T-helper 1 cell (primary cell): ENCODE measurements at places on chromosomes 11 and 22.
A peak's percentile ranks its signal among the peaks of the same experiment; 100 is the strongest.

- no peak for DNase-seq
These were observed 18.8 kb upstream of the CDKN1C start for GRCh38 chr11:2904153-2905052.

DNA sequence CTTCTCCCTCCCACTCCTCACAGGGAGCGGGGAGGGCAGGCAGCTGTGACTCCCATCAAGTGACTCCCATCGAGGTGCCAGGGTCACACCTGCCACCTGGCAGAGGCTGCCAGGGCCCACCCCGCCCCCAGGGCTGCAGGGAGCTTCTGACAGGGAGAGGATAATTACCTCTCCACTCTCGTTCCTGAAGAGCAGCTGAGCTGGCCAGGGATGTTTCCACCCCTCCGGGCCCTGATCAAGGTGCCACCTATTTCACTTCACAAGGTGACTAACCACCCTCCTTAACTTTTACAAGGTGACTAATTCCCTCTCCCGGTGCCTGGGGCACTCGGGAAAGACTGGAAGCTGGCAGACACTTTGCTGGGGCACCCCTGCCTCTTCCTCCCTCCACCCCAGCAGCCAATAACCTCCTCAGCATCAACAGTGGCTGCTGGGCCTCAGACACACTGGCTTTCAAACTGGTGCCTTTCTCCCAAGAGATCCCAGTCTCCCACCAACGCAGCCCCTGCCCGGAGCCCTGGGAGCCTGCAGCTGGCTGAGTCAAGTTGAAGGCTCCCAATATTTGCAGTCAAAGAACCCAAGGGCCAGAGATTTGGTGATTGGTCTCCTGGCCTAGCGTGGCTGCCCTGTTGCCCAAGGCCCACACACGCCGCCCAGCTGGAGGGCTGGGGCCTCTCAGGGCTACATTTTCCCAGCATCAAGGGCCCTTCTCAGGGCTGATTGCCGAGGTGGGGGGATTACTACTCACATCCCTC lies 22.0 kb upstream of the MYRF start:
- DNase-seq = no peak

- no peak for DNase-seq
These were observed 589.5 kb downstream of the OPCML start for GRCh38 chr11:132942611-132943356.

DNA sequence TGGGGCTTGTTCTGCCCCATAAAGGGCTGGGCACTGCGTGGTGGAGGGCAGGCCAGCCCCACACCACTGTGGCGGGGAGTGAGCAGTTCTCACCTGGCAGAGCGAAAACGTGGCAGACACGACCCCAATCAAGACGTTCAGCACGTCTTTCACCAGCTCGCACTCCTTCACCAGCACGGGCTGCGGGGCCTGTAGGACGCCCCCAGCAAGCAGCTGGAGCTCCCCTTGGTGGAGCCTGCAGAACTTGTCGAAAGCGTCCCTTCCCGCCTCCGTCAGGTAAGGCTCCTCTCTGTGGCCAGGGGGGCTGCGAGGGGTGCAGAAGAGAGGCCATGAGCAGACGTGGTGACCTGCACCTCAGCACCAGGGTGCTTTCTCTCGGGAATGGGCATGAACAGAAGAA lies 11.6 kb downstream of the TUBGCP6 start:
- DNase-seq = no peak

GRCh38 chr11:110759972-110760381 lies 47.7 kb upstream of the ARHGAP20 start:
- no peak for DNase-seq

GRCh38 chr11:58133309-58134076 lies 8.2 kb upstream of the OR9I1 start:
- DNase-seq = no peak

DNA sequence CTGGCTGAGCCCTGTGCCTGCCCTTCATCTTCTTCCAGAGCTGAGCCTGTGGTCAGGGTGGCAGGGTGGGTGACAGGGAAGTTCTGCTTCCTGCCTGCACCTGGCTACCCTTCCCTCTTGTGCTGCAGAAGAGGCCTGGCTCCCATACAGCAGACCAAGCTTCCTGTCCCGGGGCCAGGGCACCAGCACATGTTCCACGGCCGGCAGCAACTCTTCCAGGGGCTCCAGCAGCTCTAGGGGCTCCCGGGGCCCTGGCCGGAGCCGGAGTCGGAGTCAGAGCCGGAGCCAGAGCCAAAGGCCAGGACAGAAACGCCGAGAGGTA lies 15.0 kb downstream of the ROBO3 start:
- no peak for DNase-seq

GRCh38 chr11:104876324-104876723 lies 21.9 kb downstream of the CASP12 start:
- no peak for DNase-seq

DNA sequence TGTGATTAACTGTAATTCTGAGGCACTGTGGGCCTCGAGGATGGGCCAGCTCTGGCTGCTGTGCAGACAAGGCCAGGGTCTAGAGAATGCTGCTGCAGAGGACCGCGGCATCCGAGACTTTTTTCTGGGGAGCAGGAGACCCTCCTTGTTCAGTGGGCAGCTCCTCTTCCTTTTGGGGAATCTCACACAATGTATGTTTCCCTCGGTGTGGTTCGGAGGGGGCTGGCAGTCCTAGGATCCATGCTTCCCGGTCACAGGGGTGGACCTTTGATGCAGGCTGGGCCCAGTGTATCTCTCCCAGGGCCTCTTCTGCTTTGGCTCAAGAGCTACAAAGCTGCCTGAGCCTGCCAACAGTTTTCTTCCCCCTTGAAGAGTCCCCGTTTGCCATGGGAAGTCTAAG lies 31.5 kb downstream of the MYEOV start:
- DNase-seq = no peak

DNA sequence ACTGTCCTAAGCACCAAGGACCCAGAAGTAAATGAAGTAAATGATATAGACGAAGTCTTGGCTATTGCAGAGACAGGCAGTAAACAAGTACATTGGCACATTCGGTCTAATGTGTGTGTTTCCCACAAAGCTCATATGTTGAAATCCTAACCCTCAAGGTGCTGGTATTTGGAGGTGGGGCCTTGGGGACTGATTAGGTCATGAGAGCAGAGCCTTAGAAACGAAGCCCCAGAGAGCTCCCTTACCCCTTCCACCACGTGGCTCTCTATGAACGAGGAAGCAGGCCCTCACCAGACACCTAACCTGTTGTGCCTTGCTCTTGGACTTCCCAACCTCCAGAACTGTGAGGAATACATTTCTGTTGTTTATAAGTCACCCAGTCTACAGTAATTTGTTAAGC lies 14.9 kb downstream of the CLMP start:
- no peak for DNase-seq

GRCh38 chr11:33887886-33888285 lies 4.0 kb downstream of the LMO2 start:
- no peak for DNase-seq

DNA sequence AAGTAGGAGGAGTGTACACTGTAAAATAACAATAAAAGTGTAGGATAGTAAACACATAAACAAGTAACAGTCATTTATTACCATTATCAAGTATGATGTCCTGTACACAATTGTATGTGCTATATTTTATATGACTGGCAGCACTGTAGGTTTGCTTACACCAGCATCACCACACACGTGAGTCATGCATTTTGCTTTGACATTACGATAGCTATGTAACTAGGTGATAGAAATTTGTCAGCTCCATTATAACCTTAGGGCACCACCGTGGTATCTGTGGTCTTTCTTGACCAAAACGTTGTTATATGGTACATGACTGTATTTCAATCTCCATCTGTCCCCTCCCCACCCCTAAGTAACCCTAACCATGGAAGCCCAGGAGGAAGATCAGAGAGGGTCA lies 1.1 kb downstream of the DNAL4 start:
- no peak for DNase-seq

DNA sequence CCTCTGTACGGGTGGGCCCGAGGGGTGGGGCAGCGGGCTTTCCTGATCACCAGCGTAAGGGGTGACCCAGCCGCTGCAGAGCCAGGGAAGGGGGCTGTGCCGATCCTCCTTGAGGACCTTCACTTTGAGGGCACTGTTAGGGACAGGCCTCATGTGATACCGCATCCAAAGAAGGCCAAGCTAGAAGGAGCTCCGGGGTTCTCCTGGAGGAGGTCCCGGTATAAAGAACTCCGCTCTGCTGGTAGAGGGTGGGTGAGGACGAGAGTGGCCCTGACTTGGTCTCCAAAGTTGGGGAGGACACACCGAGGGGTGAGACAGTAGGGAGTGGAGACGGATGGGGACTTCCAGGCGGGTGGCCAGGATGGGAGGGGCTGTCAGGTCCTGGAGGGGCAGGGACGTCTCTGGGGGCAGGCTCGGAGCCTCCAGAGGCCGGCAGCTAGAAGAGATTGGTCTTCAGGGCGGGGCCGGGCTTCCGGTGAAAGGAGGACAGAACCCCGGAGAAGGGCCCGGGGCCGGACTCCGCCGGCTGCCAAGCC lies 4.6 kb downstream of the PHOX2A start:
- no peak for DNase-seq

DNA sequence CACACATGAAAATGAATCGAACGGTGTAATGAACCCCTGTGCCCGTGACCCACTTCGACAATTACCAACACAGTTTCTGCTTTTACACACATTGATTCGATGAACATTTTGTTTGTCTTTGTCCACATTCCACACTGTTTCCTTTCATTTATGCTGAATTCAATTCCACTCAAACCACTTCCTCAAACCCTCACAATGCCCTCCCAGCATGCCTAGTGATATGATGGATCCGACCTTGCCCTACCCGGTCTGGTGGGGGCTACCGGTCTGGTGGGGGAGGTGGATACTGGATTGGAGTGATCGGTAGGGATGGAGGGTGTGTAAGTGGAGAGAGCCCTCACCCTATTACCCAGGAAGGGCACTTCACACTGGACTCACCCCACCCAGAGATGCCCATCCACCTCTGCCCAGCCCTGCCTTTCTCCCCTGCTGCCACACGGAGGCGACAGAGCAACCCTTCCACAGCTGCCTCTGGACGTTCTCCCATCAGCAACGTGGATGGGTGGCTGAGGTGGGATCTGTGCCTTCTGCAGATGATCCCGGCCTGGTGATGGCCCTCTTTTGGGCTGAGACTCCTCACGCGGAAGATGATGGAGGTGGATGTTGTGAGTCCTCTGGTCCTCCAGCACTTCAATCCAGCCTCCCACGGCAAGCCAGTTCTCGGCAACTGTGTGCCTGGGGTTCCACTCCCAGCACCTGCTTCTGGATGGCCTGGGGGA lies 33.0 kb upstream of the P2RY2 start:
- peak; percentile 23 for DNase-seq

- no peak for DNase-seq
These were observed 42.5 kb downstream of the CEP57 start for GRCh38 chr11:95832763-95833162.

DNA sequence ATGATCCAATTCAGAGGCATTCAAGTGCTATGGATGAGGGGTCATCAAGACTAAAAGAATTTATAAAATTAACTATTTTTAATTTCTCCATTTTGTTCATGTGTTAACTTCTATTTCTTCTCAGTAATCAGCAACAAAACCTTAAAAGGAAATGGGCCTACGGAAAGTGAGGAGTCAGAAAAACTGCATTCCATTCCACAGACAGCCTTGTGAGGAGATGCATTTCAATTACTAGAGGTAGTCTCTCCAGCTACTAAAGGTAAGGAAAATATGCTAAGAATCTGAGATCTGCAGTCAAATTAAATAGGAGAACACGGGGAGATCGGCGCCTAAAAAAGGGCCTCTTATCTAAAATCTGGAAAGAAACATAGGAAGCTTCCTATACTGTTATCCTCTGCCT lies 661.7 kb downstream of the DLG2 start:
- DNase-seq = no peak

DNA sequence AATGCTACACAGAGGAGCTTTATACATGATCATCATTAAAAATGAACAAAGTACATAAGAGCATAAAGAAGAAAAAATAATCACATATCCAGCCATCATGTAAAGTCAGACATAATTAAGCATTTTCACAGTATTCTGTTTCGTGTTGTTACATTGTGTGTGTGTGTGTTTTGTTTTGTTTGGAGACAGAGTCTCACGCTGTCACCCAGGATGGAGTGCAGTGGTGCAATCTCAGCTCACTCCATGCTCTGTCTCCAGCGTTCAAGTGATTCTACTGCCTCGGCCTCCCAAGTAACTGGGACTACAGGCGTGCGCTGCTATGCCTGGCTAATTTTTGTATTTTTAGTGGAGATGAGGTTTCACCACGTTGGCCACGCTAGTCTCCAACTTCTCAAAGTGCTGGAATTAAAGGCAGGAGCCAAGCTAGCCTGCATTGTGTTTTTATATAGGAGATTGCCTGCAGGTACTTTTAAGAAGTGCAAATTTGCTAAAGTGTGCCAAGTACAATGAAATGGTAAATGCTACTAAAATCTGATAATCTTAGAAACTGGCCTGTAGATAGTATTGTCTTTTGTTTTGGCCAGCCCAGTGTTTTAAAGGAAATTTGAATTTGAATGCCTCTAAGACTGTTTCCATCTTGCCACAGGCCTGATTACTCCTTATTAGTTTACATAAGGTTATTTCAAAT lies 7.8 kb downstream of the CTSC start:
- DNase-seq = no peak

- no peak for DNase-seq
These were observed 51.7 kb downstream of the DSCAML1 start for GRCh38 chr11:117745346-117745745.

DNA sequence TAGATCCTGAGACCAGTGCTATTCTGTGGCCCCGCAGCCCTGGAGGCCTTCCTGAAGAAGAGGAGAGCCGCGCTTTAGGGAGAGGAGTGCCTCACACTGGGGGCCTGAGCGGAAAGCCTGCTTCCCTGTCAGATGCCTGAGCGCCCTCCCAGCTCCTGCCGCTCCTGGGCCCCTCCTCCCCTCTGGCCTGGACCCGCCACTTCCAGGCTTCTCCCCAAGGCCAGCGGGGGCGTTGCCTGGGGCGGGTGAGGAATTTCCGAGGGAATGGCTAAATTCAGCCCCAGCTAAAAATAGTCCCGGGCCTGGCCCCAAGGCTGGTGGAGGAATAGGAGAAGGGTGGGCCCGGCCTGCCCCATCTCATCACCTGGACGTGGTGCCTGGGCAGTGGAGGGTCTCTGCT lies 15.4 kb downstream of the ARHGEF17 start:
- no peak for DNase-seq
